ENCODE measurements at places on chromosomes 4 and X.
A peak's percentile ranks its signal among the peaks of the same experiment; 100 is the strongest.

DNA sequence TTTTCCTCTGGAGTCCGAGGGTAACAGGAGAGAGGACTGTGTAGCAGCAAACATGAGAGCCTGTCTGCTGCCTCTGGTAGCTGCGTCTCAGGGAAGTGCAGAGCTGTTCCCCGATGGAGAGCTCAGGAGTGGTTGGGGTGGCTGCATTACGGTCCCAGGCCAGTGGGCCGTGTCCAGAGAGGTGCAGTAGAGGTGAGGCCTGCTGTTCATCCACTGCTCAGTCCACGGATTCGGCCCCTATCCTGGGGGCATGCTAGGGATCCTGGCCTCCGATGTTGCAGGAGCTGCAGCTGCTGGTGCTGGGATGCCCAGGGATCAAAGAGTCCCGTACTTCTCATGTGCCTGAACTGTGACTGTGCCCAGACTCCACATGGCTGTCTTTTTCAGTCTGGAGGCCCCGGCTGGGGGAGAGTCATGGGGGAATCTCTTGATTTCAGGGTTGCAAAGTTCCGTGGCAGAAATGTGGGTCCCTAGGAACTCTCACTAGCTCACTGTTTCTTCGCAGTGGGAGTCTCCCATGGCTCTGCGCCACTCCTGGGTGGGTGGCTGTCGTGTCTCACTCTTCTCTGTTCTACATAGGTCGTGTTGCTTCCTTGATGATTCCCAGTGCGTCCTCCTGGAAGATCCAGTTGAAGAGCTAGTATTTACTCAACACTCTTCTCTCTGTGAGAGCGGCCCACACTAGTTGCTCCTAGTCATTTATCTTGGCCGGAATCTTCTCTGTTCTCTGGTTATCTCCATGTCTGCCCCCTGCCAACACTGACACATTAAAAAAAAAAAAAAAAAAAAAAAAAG is 109.5 kb upstream of the CENPE start:
- peak; percentile 5 for DNase-seq

DNA sequence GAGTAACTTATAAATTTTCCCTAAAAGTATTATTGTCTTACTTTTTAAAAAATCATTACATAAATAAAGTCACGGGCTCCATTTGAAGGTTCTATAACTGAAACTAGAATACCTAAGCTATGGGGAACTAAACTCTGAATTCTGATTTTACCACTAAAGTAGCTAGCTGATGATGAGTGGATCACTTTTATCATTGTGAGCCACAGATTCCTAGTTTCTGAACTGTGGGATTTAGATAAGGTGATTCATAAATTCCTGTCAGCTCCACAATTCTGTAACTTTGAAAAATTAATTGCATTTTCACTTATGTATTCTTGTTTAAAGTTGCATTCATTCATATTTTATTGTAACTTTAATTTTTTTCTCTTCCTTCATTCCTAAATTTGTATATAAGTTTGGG is 540.9 kb downstream of the GBA3 start:
- no peak for DNase-seq

GRCh38 chr4:120299631-120300030 is 233.0 kb upstream of the MAD2L1 start:
- DNase-seq = no peak

DNA sequence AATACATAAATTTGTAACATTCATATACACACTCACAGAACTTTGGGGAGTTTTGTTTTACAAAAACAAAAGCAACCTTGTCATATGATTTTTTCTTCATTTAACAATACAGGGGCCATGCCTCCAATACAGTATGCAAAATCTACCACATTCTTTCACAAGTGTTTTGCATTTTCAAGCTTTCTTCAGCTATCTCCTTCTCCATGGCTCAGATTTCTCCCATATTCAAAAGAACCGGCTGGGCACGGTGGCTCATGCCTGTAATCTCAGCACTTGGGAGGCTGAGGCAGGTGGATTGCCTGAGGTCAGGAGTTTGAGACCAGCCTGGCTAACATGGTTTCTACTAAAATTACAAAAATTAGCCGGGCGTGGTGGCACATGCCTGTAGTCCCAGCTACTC is 4.1 kb downstream of the TEX13B start:
- no peak for DNase-seq

- no peak for DNase-seq
Measured at GRCh38 chr4:78612398-78613178, 61.0 kb downstream of the ANXA3 start.

DNA sequence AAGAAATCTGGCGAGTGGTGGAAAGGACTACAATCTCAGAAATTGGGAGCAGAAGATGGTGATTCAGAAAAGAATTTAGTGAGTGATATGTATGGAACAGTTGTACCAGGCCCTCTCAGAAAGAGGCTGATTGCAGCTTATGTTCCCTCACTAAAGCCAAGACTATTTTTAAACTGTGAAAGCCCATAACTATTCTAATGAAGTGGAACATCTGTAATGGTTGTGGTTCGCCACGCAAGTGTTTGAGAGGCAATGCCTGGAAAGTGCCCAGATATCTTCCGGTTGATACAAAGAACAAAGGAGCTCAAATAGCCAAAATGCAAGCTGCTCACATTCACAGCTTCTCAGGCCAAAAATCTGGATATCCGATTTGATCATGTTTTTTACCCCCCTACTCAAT is 1250.7 kb downstream of the RAPGEF2 start:
- no peak for DNase-seq

GRCh38 chr4:110361921-110362320 is 114.0 kb upstream of the ENPEP start:
- no peak for DNase-seq

- DNase-seq = no peak
Measured at GRCh38 chr4:145719752-145720624, 40.0 kb downstream of the C4orf51 start.

GRCh38 chr4:186018784-186019183 is 50.2 kb upstream of the TLR3 start:
- DNase-seq = no peak

DNA sequence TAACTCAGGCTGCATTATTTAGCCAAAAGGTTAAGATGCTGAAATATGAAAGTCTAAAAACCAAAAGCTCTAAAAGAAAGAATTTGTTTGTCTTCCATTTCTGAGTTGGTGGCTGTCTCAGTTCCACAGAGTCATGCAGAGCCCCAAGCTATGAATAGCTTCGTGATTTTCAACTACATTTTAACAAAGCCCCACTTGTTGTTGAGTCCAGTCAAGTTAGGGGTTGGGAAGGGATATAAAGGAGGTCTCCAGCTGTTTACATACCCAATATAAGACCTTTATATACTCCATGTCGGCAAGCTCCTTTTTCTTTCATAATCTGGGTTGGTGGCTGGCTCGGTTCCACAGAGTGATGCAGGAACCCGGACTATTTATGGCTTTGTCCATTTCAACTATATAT is 924.6 kb upstream of the PRKX start:
- no peak for DNase-seq

GRCh38 chr4:73620115-73620792 is at the start of gene RASSF6:
TSS of gene RASSF6 (minus strand) at chr4:73620436. CDS start at chr4:73611795, 8,641 bp downstream.
- DNase-seq = no peak

- no peak for DNase-seq
Measured at GRCh38 chrX:104189837-104190236, 23.6 kb downstream of the FAM199X start.

GRCh38 chr4:142129931-142130330 is 493.5 kb downstream of the IL15 start:
- DNase-seq = no peak

DNA sequence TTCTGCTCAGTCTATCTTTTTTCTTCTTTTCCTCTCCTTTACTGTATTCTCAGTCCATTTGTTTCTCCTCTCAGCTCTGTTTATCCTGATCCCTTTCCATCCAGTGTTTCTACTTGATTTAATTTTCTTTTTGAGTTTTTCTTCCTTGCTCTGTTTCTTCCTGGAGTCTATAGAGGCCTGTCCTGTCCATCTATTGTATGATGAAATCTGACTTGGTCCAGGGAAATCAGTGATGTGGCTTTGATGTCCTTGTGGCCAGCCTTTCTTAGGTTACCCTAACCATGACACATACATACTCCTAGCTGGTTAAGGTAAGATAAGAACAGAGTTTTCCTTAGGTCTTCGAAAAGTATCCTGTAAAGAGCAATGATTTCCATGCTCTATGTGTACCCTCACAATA is 89.3 kb upstream of the LNX1 start:
- DNase-seq = no peak

DNA sequence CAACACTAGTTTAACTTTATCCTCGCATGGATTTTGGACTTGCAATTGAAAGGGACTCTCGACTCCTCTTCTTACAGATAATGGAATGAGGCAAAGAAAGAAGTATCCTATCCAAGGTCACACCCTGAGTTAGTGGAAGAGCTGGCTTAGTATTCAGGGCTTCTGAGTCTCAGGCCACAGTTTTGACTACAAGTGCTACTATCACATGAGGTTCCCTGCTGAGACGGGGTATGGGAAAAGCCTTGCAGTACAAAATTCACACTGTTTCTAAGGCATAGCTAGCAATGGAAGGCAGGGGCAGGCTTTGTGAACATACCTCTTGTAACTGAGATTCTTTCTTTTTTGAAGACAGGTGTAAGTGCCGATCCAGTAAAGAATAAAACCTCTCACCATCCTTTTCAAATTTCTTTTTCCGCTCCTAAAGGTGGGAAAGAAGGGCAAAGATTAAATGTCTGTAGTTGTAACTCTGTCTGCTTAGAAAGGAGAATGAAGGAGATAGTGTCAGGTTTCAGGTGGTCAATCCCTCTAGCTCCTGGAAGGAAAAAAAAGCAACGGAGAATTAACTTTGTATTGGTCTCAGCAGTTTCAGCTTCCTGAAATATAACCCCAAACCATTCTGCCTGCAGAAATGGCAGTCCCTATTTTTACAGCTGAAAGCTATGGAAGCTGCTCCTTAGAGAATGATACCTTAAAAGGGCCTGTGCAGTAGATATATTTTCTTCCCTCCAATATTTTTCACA is 199.0 kb downstream of the OPHN1 start:
- no peak for DNase-seq

DNA sequence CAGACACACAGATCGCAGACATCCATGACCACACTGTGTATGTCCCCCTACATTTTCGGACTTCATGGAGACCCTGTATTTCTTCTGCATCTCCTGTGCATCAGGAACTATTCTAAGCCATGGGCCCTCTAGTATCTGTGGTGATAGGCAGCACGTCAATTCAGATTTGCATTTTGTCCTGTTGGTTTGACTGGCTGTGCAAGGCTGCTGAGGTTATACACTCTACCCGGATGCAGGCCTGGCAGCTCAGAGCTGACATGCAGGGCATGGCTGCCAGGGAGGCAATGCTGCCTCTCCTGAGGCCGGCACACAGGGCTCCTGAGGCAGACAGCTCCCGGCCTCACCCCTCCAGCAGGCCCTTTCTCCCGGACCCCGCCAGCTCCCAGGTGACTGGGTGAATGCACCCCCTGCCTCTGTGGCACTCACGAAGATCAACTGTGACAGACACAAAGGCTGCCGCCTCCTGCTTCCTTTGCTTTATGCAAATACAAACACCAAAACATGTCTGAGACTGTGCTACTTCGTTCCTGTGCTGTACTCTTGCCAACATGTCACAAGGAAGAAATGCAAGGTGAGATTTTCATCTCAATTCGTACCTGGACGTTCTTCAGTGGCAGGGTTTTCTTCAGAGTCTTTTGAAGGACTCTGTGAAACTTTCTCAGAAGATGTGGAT is 51.0 kb downstream of the NSG1 start:
- DNase-seq = no peak

DNA sequence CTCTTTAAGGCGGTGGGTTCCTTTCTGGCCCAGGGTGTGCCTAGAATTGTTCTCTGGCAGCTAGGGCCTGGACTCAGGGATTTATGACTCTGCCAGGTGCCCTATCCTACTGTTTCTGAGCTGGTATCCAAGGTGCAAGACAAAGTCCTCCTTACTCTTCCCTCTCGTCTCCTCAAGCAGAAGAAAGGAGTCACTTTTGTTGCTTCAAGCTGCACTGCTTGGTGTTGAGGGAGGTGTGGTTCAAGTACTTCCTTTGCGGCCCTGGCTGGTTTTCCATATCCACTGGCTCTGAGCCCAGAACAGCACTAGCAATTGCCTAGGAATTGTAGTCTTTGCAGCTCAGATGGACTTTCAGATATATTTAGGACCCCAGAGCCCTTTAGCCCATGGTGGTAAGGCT is 39.3 kb downstream of the RTL3 start:
- DNase-seq = no peak

DNA sequence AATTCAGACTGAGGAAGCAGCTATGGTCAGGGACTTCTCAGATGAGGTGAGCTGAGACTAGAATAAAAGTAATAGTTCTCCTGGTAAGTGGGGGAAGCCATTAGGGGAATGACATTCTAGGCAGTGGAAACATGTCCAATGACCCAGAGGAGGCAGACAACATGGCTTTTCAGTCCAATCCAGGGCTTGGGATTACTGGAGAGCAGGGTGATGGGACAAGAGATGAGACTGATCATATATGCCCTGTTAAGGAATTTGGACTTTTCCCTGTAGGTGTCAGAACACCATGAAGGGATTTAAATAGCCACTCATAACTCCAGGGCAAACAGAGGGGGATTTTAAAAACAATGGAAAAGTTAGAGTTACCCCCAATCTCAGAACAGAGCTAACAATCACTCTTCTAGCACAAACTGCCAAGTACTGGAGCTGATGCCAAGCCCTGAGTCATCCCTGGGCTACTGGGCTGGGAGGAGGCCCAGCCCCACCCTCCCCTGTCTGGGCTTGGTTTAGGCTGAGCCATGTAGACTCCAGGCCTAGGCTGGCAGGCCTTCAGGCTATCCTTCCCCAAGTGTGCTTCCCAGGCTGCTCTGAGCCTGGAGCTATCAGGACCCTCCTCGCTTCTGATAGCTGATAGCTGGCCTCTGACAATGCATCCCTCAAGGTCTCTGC is 22.7 kb upstream of the MSN start:
- DNase-seq = peak; percentile 5

DNA sequence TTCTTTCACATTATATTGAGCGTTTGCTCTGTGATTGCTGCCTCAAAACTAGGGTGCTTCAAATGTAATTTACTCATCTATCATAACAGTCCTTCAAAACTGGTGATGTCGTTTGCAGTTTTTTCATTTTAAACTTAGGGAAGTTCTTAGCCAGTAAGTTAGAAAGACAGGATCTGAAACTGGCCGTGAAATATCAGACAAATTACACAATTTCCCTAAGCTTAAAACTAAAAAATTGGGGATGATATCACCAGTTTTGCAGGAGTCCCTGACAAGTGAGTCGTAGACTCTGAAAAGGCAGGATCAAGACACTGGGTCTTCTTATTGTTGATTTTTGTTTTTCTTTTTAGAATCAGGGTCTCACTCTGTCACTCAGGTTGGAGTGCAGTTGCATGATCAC is 44.8 kb downstream of the MOB1B start:
- DNase-seq = no peak

- no peak for DNase-seq
Measured at GRCh38 chrX:104255465-104255864, 732 bp upstream of the ESX1 start.

GRCh38 chr4:94913316-94913715 is 155.6 kb downstream of the BMPR1B start:
- DNase-seq = no peak

- DNase-seq = no peak
Measured at GRCh38 chr4:139704915-139705485, 39.4 kb downstream of the MGST2 start.
